Hindlimb muscle (tissue), 1 donor: ENCODE measurements at places on chromosomes 13 and 19. TPM values are rescaled to one million over a fixed set of nuclear protein-coding genes. Genes with fewer than 3 reads are reported as not detected.

HIF3A gene
- 412 TPM for polyA plus RNA-seq

- DNase-seq = no peak
Measured at GRCh38 chr19:5144545-5145179, 175.7 kb downstream of the KDM4B start.

DNA sequence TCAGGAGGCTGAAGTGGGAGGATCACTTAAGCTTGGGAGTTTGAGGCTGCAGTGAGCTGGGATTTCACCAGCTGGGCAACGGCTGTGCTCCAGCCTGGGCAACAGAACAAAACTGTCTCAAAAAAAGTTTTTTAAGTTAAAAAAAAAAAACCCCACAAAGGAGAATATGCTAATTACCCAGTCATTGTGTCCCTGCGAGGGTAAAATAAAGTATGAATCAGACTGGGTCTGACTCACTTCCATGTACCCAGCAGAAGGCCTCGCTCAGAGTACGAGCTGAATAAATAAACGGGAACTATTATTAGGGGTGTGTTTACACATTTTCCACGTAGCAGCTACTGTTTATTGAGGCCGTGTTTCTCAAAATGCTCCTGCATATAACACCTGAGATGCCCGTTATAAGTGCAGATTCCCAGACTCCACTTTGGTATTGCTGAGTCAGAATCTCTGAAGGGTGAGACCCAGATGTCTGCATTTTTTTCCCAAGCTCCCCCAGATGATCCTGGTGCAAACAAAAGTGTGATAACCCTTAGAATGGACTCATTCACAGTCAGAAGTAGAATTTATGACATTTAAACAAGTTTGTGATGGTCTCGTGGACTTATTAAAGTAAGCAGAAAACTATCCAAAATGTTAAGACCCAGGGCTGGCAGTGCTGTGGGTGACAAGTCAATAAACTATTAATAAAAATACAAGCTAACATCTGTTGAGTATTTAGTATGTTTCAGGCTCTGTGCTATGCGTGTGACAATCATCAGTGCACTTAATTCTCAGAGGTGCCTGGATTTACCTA, 28.2 kb downstream of the KCNC3 start:
- no peak for DNase-seq

DNA sequence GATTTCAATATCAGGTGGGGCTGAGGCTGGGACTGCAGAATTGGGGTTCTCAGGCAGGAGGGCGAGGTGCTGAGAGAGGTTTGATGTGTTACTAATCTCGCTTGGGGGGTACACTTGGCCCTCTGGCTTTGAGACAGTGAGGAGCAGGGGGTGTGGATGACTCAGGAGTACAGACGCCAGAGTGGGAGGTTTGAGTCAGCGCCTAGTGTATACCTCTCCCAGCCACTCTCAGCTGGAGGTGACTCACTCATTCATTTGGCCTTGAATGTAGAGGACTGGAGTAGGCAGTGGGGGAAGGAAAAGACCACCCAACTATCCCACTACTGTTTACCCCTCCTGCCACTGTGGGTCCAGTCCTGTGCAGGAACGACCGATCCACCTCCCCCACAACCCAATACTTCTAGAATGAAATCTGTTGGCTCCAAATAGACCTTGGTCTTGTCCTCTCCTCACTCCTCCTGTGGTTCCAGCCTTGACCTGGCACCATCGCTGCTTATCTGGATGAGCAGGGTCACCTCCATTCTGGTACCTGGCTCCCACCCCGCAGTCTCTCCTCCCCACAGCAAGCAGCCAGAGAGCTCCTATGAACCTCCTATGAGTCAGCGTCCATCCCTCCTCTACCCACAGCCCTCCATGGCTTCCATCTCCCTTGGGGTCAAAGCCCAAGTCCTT, 20.1 kb upstream of the ZNRF4 start:
- DNase-seq = no peak

ZNF181 gene
- polyA plus RNA-seq = 13.4 TPM

- DNase-seq = no peak
Measured at GRCh38 chr13:64546371-64546770, 2683.8 kb downstream of the PCDH9 start.

ZDHHC20 gene
- 32.9 TPM for polyA plus RNA-seq

DNA sequence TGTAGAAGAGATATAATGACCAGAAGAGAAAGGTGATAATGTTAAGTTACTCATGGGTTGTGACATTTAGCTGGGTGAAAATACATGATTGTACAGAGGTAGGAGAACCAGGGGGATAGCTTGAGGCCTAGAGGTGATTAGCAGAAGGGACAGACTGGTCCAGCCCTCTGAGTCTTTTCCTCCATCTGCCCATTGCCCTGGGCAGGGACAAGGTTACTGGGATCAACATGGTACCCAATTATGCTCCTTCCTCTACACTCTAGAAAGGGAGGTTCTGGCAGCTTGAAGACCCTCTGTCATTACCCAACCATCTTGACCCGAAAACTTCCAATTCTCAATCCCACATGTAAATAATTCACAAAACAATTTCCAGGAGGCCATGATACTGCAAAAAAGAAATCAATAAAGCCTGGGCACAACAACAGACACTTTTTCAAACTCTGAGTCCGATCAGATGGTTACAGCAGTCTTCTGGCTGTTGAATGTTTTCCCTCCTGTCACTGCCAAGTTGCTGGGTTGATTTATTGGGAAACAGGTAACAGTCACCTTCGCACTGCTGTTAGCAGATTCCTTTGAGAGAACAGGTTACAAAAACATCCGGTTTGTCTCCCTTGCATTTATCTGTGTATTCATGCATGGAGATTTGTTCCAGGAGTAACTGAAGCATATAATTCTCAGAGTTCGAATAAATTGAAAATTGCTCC, 239.1 kb upstream of the HTR2A start:
- no peak for DNase-seq

DNA sequence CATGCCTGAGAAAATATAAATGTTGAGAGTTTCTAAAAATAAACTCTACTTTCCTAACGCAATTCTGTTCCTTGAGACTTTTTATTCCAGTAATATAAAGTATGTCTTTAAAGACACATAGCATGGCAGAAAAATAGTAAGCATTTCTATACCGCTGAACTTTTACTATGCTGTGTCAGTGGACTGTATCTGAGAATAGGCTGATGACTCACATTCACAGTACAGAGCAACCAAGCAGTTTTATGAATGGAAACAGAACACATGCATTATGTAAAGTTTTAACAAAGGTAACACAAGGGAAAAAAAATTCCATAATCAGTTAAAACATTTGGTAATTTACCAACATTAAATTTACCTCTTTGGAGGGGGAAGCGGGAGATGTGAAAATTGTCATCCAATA, 38.4 kb downstream of the ZDHHC20 start:
- no peak for DNase-seq

DNA sequence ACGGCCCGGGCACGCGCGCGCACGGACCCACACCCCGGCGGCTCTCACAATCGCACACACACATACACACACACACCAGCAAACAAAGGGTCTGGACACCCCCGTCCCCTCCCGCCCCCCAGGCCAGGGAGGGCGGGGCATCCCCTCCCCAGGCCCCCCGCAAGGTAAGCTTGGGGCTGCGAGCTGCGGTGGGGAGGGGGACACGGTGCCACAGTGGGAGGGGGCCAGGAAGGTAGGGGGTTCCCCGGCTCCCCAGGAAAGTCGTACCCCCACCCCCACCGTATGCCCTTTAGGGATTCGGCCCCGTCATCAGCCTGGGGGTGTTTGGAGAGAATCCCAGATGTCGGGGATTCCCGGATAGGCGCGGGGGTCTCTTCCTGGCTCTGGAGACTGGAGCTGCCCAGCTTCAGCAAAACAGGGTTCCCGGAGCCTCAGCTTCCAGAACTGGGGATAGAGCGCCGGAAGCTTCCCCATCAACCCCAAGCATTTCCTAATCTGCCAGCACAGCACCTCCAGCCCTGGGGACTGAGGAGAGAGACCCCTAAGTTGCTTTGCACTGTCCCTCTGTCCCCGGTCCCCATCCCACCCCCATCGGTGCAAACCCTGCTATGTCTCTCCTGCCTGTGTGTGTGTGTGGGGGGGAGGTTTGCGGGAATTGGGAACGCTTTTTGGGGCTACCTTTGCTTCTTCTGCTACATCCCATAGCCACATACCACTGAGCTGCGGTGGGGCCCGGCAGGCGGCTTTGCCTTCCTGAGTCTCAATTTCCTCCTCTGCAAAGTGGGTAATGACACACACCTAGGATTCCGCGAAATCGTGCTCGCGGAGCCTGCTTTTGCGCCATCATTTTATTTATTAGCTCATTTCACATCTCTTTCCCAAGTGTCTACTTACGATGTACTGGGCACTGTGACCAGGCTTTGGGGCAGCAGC, 1.8 kb upstream of the CDC37 start:
- DNase-seq = no peak

FSD1 gene
- 1.2 TPM for polyA plus RNA-seq

GRCh38 chr13:114298866-114299265, 15.4 kb upstream of the CHAMP1 start:
- DNase-seq = no peak

ZFR2 gene
- not detected for polyA plus RNA-seq

ZNF491 gene
- polyA plus RNA-seq = 4.5 TPM

NALCN gene
- 0.14 TPM for polyA plus RNA-seq

GRCh38 chr13:101714195-101714594, 261.7 kb downstream of the ITGBL1 start:
- DNase-seq = no peak

GPX4 gene
- polyA plus RNA-seq = 152 TPM

SWSAP1 gene
- polyA plus RNA-seq = 1.3 TPM

GRCh38 chr13:75694722-75695121, 58.6 kb downstream of the LMO7 start:
- DNase-seq = no peak

DNA sequence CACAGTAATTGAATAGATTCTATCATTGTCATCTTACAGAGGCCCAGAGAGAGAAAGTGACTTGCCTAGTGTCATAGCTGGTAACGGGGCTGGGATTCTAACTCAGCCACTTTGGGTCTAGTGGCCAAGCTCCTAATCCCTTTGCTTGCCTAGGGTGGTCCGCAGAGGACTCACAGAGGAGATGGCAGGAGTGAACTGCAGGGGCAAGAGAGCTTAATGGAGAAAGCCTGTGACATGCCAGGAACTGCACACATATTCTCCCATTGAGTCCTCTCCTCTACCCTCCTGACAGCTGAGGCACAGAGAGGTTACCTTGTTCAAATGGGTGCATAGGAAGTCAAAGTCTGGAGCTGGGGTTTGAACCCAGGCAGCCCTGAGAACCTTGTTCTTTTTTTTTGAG, 2.7 kb downstream of the LSR start:
- DNase-seq = no peak

CD177 gene
- 0.25 TPM for polyA plus RNA-seq

PLIN4 gene
- 8.8 TPM for polyA plus RNA-seq

PSG11 gene
- polyA plus RNA-seq = 2.7 TPM

- DNase-seq = no peak
Measured at GRCh38 chr13:36875961-36876360, 44.1 kb downstream of the SMAD9 start.

GRCh38 chr19:44690131-44690440, 8.9 kb upstream of the CEACAM16 start:
- DNase-seq = no peak

GRCh38 chr13:45915686-45916439, 64.3 kb upstream of the SIAH3 start:
- no peak for DNase-seq

CLEC11A gene
- 21.5 TPM for polyA plus RNA-seq

- DNase-seq = no peak
Measured at GRCh38 chr13:29922896-29923295, 72.5 kb upstream of the UBL3 start.

- DNase-seq = no peak
Measured at GRCh38 chr13:99982731-99983498, 1.3 kb downstream of the ZIC2 start.

GRCh38 chr13:43484432-43485225, 302.1 kb downstream of the ENOX1 start:
- DNase-seq = no peak

GRCh38 chr13:49326222-49326917, 78.6 kb downstream of the CDADC1 start:
- DNase-seq = no peak

GRCh38 chr19:29564574-29565005, 38.8 kb downstream of the VSTM2B start:
- no peak for DNase-seq

PCDH9 gene
- 2.0 TPM for polyA plus RNA-seq

- no peak for DNase-seq
Measured at GRCh38 chr19:38383184-38383583, 4.7 kb downstream of the GGN start.

DNA sequence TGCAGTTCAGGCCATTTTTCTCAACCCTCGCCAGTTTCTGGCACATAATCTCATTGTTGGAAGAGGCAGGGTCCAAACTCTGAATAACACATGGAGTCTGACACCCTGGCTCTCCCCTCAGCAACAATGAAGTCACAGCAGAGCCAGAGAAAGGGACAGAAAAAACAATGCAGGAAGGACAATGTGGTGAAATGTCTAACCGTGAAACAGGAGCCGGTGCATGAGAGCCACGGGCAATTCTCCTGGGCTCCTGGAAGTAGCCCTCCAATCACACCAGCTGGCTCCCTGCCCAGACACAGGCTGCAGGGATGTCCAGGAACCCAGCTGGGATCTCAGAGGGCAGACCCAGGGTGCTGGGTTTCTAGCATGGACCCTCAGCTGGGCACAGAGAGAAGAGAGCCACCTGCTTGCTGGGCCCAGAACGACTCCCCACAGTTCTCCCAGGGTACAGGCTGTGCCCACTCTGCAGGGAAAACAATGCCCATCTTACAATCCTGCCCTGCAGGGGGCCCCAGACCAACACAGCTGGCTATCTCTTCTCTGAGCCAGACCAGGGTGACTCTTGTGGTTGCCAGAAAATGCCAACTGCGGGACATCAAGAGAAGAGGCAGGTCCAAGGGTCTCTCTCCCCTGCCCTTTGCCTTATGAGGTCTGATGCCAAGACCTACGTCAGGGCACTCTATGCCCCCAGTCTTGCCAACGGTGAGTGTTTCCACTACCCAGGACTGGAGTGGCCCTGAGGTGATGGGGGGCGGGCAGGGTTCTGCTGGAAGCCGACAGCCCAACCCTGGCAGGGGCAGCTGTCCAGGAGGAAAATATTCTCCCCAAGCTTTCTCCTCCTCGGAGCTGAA, 64.5 kb downstream of the CEBPG start:
- DNase-seq = no peak

GRCh38 chr13:25067064-25067463, 28.9 kb upstream of the PABPC3 start:
- no peak for DNase-seq

STK24 gene
- polyA plus RNA-seq = 43.1 TPM

DNA sequence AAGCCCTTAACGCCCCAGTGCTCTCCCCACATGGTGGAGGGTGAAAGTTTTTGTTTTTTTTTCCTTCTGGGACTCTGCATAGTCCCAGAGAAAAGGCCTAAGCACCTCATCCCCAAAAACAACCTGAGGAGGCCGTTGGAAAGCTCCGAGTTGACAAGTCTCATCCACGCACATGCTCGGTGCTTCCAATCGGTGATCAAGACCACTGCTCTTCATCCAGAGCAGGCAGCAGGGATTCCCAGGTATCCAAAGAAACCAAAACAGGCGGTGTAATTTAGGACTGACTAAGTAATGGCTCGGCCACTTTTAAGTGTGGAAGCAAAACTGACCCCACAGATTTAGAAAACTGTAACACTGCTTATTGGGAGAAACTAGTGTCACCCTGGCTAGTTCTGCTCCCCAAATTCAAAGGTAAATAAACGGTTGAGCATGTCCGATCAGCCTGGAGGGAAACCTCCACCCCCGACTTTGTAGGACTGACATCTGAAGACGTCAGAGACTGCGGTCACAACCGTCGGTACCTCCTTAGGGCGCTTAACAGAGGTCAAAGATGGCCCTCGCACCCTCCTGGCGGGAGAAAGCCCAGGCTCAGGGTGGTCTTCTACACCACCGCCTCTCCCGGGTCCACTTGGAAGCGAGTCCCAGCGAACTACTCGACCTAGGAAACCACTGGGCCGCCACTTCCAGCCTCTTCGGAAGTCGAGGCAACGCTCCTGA, 997 bp upstream of the ZNF446 start:
- DNase-seq = no peak

- DNase-seq = no peak
Measured at GRCh38 chr19:39200803-39201115, 3.3 kb downstream of the SYCN start.
